Suppressor macrophage treated with lipopolysaccharide for 4 hours (primary cell): ENCODE measurements at places on chromosomes 13 and 19.

DNA sequence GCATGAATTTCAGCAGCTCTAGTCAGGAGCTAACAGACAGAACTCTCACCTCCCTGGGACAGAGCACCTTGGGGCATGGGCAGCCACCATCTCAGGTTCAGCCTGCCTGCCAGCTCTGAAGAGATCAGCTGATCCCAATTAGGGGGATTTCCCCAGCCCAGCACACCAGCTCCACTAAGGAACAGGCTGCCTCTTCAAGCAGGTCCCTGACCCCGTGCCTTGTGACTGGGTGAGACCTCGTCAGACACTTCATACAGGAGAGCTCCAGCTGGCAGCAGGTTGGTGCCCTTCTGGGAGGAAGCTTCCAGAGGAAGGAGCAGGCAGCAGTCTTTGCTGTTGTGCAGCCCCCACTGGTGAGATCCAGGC, 84.5 kb upstream of the UFM1 start:
- DNase-seq: no peak

- no peak for DNase-seq
These were observed 336.0 kb downstream of the ATP8A2 start for GRCh38 chr13:25707726-25708125.

- peak; percentile 30 for DNase-seq
These were observed 104.4 kb downstream of the TM9SF2 start for GRCh38 chr13:99605420-99606323.

DNA sequence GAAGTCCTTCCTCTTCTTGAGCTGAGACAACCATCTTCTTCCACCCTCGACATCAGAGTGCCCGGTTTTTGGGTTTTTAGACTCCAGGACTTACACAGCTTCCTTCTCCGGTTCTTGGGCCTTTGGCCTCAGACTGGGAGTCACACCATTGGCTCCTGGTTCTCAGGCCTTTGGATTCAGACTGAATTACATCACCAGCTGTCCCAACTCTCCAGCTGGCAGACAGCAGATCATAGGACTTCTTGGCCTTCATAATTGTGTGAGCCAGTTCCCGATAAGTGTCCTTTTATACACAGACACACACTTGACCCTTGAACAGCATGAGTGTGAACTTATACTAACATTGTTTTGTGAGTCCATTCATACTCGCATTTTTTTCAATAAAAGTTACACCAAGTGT, 166.0 kb upstream of the UBL3 start:
- no peak for DNase-seq

GRCh38 chr19:55554302-55554701, 9.0 kb upstream of the SBK3 start:
- DNase-seq: no peak

DNA sequence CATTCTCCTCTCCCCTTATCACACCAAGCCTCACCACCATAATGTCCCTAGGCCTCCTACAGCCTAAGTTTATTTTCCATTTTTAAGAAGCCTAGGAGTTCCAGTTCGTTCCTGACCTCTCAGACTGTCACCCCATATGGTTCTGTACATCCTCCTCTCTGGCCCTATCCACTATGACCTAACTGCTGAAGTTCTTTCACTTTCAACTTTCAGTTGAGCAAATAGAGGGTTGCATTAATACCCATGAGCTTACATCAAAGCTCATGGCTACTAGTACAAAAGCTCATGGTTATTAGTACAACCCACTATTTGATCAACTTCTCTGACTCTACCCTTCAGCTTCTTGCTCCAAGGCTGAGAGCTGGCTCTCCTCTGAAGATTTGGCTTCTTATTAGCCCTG, 72.9 kb downstream of the FGF14 start:
- DNase-seq: no peak

DNA sequence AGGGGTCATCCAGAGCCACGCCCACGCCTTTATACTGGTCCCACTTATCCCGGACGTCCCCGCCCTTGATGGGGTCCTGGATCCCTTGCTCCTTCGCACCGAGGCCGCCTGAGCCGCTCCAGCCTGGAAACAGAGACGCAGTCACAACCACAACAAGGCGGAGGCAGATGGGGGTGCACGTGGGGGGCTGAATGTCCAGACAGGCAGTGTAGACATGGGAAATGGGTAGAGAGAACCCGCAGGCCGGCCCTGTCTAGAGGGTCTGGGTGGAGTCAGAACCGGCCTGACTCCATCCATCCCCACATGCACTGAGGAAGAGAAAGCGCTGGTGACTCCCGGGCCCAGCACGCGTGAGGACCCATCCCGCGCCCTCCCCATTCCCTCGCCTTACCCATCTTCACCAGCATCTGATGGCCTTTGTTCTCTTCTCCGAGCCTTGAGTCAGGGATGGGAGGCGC, 23.0 kb downstream of the CHERP start:
- no peak for DNase-seq

- peak; percentile 82 for DNase-seq
These were observed 496.7 kb downstream of the COG6 start for GRCh38 chr13:40152145-40152544.

DNA sequence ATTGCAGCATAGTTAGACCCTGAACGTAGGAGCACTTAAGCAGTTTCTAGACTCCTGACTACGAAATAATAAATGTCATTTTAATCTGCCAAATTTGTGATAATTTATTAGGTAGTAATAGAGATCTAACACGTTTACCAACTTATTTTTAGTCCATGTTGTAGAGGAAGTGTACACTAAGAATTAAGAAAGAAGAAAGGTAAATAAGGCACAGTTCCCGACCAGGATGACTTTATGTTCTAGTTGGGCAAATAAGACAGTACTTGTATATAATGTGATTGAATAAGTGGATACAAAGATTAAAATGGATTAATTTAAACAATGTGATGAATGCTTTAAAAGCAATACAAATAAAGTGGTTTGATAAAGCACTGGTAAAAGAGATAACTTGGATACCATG, 1306.2 kb upstream of the PCDH20 start:
- no peak for DNase-seq

DNA sequence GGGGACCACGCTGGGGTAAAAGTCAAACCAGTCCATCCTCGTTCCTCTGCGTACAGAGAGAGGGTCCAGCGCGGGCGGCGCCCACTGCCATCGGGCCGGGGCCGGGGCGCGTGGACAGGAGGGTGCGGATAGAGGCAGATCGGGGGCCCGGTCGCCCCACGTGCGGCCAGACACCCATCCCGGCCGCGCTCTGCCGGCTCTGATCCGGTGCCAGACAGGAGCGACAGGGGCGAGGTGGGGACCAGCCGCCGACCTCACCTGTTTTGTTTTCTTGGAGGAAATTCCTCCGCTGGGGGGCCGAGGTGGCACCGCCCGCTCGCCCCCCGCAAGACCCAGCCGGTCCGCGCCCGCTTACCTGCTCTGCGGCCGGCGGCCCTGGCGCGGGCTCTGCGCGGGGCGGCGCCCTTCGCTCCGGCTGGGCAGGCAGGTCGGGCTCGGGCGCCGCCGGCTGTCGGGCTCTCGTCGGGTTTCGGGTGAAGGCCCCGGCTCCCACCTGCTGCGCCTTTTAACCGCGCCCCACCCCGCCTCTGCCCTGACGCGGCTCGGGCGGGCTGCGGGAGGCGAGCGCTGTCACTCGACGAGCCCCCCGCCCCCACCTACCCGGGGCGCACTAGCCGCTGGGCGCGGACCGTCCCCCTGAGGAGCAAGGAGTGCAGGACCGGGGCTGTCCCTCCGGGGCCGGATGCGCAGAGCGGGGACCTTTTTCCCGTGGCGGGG, at the start of gene GJB6:
GJB6 (minus strand) TSS at position 481 of the 717 bp plus-strand sequence. CDS start 8,839 bp downstream, outside the sequence.
- no peak for DNase-seq

- peak; percentile 3 for DNase-seq
These were observed 1690.7 kb downstream of the SLITRK5 start for GRCh38 chr13:89361909-89362308.

DNA sequence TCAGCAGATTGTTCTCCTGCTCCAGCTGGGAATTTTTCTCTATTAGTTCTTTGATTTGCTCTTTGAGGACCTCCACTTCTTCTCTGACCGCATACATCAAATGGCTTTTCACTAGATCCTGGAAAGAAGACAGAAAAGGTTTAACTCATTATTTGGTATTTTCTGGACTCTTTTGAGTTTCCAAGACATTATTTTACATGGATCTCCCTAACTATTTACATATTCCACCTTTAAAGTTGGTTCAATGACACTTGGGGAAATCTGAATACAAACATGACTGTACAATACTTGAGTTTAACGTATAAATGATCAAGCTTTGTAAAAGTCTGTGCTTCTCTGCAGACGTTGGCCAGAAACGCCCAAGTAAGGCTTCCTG, 61.1 kb downstream of the SERP2 start:
- DNase-seq: no peak

GRCh38 chr13:21973437-21974125, 302.7 kb downstream of the FGF9 start:
- DNase-seq: no peak

DNA sequence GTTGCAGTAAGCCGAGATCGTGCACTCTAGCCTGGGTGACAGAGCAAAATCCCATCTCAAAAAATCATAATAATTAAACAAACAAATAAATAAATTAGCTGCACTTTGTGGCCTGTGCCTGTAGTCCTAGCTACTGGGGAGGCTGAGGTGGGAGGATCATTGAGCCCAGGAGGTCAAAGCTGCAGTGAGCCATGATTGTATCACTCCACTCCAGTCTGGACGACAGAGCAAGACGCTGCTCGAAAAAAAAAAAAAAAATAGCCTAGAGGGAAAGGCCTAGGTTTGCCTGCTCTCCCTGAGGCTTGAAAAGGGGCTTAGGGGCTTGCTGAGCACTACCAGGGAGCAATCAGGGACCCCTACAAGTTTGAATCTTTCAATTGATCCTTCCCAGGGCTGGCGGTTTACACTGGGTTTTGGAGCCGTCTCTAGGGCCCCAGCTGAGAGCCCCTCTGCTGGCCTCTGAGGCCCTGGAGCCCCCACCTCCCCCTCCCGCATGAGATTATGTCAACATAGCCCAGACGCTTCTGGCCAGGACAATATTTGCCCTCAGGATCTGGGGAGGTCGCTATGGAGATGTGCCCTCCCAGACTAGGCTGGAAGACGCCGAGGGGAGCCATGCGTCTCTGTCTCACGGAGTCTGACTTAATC, 10.4 kb upstream of the GIPR start:
- DNase-seq: no peak

DNA sequence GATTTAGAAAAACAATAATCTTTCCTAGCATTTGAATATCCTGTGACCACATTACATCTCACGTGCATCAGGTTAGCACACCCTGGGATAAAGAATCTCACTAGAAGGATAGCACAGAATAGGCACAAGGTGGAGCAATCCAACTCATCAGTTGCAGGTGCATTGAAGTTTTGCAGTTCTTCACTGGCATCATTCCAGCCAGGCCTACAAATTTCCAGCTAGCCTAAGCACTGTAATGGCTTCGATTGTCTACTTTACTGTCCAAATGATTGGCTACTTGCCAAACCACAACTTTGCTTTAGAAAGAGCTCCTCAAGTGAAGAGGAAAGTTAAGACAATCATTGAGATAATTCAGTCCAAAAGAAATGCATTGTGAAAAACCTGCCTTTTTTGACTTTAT, 89.5 kb downstream of the SPRY2 start:
- DNase-seq: no peak
